Ovary (tissue), 10 donors: ENCODE measurements at places on chromosomes 6 and 20. TPM values are rescaled to one million over a fixed set of nuclear protein-coding genes. Genes with fewer than 3 reads are reported as not detected.

- DNase-seq, result no peak
Measured at GRCh38 chr20:38158701-38159351, 6.2 kb downstream of the TGM2 start.

- no peak for DNase-seq
Measured at GRCh38 chr6:159097256-159097655, 52.5 kb upstream of the TAGAP start.

RALGAPB gene
- polyA plus RNA-seq, result 10.4 TPM

DNA sequence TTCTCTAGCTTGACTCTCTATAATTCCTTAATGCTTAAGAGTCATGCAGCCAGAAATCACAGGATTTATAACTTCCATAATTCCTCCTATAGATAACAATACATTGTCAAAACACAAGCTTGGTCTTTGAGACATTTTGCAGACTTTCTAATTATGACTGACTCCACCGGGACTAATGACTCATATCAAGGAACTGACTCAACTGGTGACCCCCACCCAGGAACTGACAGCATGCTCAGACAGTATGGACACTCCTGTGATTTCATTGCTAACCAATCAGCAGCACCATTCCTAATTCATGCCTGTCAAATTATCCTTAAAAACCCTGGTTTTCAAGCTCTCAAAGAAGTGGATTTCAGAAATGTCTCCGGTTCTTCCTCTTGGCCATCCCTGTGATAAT, 670.5 kb upstream of the IMPG1 start:
- DNase-seq, result no peak
